ENCODE measurements at places on chromosomes 1 and 21. TPM values are rescaled to one million over a fixed set of nuclear protein-coding genes. Genes with fewer than 3 reads are reported as not detected.

The EPHB2 gene
- not detected for total RNA-seq

The EPS8L3 gene
- total RNA-seq = not detected

The IL19 gene
- not detected for total RNA-seq

The TXLNA gene
- total RNA-seq = 106 TPM

The HSPA6 gene
- total RNA-seq = 1.2 TPM

The AMPD1 gene
- total RNA-seq = not detected

The ST7L gene
- 13.8 TPM for total RNA-seq

The SLAMF9 gene
- not detected for total RNA-seq

The OR2T29 gene
- total RNA-seq = not detected

The VWA5B1 gene
- total RNA-seq = not detected

The ZBTB8A gene
- total RNA-seq = 0.19 TPM

The LGR6 gene
- not detected for total RNA-seq

The CELA3A gene
- not detected for total RNA-seq

The OR10Z1 gene
- not detected for total RNA-seq

The SLAMF8 gene
- 1.2 TPM for total RNA-seq

The SLC6A17 gene
- total RNA-seq = not detected

The FMOD gene
- 1.9 TPM for total RNA-seq

The LDLRAP1 gene
- total RNA-seq = 6.1 TPM

The HORMAD1 gene
- total RNA-seq = not detected

The INKA2 gene
- total RNA-seq = 2.6 TPM

The FCRL4 gene
- not detected for total RNA-seq

The CELA2B gene
- not detected for total RNA-seq

The C1orf94 gene
- not detected for total RNA-seq

The MAP3K7CL gene
- total RNA-seq = 4.3 TPM

The FCGR3B gene
- total RNA-seq = not detected

The ERO1B gene
- total RNA-seq = 1.5 TPM

The CELA2A gene
- not detected for total RNA-seq

The VHLL gene
- total RNA-seq = 0.54 TPM

The GON4L gene
- 63.2 TPM for total RNA-seq

The TMPRSS15 gene
- total RNA-seq = not detected

The VAV3 gene
- 5.5 TPM for total RNA-seq

The HOOK1 gene
- total RNA-seq = 1.6 TPM

The S100A7 gene
- total RNA-seq = not detected

The SEMA6C gene
- total RNA-seq = 2.3 TPM

The ADORA3 gene
- total RNA-seq = not detected

The OPTC gene
- total RNA-seq = not detected

The TRNP1 gene
- total RNA-seq = 1.3 TPM

The SLC35D1 gene
- 16.1 TPM for total RNA-seq

The RPE65 gene
- not detected for total RNA-seq

Measured in activated CD4-positive, alpha-beta T cell treated with anti-CD3 and anti-CD28 coated beads, Interleukin-2, amount 10 ng/mL, durations not matched to agents 24 days and 14 days (primary cell).